ENCODE measurements at places on chromosomes 2 and 18. TPM values are rescaled to one million over a fixed set of nuclear protein-coding genes. Genes with fewer than 3 reads are reported as not detected.

Gene CD8A
- polyA plus RNA-seq = 1.5 TPM

Gene ACAA2
- 9.8 TPM for polyA plus RNA-seq

Gene CHN1
- polyA plus RNA-seq = 134 TPM

Gene R3HDM1
- 35.3 TPM for polyA plus RNA-seq

Gene C18orf32
- 573 TPM for polyA plus RNA-seq

Gene ANKRD29
- 4.9 TPM for polyA plus RNA-seq

Gene IL36RN
- polyA plus RNA-seq = not detected

Gene MYOM1
- 1.7 TPM for polyA plus RNA-seq

Gene PPP1R1C
- not detected for polyA plus RNA-seq

Gene TLX2
- polyA plus RNA-seq = not detected

Gene ALPG
- polyA plus RNA-seq = not detected

Gene GALR1
- 0.14 TPM for polyA plus RNA-seq

Gene PPM1G
- polyA plus RNA-seq = 107 TPM

Gene NOSTRIN
- not detected for polyA plus RNA-seq

Measured in neural cell (in vitro differentiated cells).